ENCODE measurements at places on chromosomes 6 and 20.

DNA sequence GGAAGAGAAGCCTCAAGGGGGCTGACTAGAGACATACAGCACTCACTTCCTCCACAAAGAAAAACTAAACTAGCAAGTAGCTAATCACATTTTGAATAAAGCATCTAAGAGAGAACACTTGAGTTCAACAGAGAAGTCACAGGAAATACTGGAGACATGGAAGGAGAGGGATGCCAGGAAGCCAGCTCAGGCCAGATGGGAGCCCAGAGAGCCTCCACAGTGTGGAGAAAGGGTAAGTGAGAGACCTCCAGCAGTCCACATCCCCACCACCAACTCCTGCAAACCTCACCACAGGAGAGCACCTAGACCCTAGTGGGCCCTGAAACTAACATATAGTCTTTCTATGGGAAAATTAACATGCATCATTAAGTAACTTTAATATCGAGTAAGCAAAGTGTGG is 79.2 kb downstream of the EPM2A start:
- DNase-seq, result no peak

DNA sequence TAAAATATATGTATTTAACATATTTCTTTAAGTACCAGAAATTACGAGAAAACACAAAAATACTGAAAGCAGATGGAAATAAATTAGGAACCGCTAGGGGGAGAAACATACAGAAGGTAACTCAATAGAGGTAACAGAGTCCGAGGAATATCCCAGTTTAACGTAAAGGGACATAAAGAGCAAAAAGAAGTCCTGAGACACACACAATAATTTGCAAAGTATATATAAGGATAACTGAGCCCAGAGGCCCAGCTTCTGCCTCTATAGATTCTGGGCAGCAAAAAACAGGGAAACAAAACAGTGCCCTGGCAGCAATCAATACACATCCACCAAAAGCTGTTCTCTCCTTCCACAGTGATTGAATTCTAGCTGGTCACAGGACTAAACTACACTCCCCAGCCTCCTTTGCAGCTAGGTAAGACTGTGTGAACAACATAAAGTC is 15.1 kb downstream of the TBC1D32 start:
- no peak for DNase-seq

DNA sequence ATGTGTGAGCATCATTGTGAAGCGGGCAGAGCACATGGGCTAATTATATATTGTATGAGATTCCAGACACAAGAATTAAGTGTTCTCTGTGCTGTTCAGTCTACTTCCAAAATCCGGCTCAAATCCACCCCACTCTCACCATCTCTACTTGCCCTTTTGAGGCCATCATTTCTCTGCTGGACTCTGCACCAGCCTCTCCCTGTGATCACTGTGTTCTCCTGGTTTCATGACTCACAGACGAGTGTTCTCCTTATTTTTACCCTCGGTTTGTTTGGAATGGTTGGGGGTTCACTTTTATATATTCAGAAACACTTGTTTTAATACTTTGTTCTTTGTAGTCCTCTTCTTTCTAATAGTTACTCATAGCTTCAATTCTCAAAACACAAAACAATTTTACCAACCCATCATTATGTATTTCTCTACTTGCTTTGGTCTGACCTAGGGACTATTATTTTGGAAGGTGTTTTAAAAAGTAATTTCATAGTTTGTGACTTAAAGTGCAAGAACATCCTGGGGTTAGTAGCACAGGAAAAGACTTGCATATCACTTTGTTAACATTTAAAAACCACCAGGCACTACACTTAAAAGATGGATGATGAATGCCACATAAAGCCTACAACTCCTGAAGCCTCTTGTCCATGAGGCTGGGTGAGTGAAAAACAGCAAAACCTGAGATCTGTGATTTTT is 82.7 kb downstream of the UST start:
- no peak for DNase-seq

DNA sequence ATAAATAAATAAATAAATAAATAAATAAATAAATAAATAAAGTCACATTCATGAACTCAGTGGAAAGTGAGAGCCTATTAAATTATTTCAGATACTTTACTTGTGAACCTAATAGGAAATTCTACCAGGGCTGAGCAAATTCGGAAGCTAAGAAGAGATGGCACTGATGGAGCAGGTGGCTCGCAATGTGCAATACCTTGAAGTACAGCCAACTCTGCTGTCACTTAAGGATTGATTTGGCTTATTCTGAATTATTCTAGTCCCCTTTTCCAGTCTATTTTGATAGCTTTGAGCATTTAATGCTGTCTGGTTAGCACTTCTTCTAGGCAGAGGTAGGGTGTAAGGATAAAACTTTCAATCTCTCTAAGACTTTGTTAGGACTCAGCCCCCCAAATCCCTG is 395.8 kb upstream of the PLCB4 start:
- DNase-seq, result no peak

GRCh38 chr20:53020834-53021233 is 48.7 kb downstream of the TSHZ2 start:
- DNase-seq, result no peak

- DNase-seq, result no peak
Measured at GRCh38 chr20:57540890-57541580, 16.1 kb upstream of the CTCFL start.

DNA sequence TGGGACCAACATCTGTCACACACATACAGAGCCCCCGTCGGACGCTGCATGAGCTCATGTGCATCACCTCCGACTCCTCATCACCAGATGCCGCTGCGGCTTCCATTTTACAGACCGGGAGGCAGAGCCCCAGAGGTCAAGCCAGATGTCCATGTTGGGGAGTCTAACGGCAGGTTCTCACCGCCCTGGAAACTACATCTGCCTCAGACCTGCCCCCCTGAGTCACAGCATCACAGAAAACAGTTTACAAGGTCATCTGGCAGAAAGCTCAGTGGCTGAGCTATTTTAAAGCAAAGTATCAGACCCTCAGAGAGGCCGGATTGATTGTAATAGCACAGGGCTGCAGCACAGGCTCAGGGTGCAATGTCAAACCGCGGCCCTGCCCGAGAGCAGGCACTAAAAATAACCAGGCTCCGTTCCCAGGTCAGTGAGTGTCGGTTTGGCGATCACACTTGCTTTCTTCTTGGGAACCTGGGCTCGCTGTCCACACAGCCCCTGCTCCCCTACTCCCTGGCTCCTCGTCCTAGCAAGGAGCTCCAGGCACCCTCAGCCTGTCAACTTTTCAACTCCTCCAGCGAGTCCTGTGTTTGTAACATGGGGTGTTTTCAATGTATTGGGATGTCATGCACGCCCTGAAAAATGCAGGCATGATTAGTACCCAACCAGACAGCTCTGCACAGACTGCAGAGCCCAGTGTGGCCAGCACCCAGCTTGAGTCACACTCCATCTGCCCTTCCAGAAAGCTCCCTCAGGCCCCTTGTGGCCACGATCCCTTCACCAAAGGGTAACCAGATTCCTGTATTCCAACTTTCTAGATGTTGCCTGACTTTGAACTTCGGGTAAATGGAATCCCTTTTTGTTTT is 264.5 kb downstream of the CDH4 start:
- DNase-seq, result no peak

- DNase-seq, result no peak
Measured at GRCh38 chr6:56657354-56657753, 14.7 kb upstream of the DST start.

DNA sequence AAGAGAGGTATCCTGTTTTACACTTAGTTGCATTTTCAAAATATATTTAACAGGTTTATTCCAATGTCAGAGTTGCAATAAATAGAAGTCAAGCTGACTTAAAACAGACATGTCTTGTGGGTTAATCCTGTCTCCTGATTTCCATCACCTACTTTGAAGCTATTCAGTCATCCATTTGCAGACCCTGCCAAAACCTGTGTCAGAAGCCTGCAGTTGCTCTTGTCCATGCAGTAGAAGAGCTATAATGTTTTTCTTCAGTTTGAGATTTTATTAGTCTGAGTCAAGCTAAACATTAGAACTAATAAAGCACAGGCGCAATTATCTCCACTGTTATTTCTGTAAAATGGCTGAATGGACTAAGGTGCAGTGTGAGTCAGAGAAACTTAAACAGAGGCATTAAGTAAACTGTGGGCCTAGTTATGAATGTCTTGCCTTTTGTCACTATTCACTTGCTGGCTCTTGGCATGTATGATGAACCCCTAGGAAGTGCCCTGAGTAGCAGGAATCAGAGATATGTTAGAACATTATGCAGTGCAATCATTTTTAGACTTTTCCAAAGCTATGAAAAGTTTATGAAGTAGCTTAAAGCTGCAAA is 11.0 kb upstream of the HDGFL1 start:
- DNase-seq, result no peak

GRCh38 chr6:164085091-164086075 is 670.9 kb downstream of the QKI start:
- no peak for DNase-seq

- DNase-seq, result no peak
Measured at GRCh38 chr6:15109338-15110090, 136.4 kb upstream of the JARID2 start.

DNA sequence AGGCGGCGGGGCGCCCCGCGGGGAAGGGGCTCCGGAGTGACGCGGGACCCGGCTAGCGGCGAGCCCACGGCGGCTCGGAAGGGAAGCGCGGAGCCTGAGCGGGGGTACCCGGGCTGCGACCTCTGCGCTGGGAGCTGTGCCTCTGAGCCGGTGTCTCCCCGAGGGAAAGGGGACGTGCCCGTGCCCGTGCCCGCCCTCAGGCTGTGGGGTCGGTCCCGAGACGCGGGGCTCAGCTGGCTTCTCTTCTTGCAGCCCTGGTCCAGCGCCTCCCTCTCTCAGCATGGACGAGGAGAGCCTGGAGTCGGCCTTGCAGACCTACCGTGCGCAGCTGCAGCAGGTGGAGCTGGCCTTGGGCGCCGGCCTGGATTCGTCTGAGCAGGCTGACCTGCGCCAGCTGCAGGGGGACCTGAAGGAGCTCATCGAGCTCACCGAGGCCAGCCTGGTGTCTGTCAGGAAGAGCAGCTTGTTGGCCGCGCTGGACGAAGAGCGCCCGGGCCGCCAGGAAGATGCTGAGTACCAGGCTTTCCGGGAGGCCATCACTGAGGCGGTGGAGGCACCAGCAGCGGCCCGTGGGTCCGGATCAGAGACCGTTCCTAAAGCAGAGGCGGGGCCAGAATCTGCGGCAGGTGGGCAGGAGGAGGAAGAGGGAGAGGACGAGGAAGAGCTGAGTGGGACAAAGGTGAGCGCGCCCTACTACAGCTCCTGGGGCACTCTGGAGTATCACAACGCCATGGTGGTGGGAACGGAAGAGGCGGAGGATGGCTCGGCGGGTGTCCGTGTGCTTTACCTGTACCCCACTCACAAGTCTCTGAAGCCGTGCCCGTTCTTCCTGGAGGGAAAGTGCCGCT is 686 bp downstream of the ZGPAT start:
- DNase-seq, result no peak

DNA sequence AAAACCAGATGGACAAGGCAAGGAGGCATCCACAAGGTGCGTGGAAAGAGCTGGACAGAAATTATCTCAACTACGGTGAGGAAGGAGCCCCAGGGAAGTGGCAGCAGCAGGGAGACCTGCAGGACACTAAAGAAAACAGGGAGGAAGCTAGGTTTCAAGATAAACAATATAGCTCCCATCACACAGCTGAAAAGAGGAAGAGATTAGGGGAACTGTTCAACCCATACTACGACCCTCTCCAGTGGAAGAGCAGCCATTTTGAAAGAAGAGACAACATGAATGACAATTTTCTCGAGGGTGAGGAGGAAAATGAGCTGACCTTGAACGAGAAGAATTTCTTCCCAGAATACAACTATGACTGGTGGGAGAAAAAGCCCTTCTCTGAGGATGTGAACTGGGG is 26.8 kb downstream of the TRMT6 start:
- DNase-seq, result no peak

DNA sequence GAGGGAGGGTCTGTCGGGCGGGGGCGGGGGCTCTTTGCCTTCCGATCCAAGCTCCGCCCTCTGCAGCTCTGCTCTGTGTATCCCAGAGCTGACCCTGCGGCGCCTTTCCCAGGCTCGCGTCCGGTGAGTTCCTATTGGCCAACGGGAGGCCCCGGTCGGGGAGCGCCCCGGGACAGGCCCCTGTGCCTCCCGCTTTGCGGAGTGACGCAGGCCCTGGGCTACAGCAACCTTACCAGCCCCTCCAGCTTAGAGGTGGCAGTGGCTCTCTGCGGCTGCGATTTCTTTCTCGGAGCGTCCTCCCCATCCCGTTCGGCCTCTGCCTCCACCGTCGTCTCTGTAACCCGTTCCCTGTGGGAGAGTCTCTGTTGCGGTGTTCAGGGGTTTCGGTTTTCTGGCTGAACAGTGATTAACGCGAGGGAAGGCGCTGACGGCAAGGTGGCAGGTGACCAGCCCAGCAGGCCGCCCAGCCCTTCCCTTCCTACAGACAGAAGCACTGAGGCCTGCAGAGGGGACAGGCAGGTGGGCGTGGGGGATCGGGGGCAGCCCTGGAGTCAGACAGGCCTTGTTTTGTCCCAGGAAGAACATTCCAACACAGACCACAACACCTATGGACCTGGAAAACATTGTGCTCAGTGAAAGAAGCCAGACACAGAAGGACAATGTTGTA is 18.1 kb upstream of the CEBPB start:
- no peak for DNase-seq

DNA sequence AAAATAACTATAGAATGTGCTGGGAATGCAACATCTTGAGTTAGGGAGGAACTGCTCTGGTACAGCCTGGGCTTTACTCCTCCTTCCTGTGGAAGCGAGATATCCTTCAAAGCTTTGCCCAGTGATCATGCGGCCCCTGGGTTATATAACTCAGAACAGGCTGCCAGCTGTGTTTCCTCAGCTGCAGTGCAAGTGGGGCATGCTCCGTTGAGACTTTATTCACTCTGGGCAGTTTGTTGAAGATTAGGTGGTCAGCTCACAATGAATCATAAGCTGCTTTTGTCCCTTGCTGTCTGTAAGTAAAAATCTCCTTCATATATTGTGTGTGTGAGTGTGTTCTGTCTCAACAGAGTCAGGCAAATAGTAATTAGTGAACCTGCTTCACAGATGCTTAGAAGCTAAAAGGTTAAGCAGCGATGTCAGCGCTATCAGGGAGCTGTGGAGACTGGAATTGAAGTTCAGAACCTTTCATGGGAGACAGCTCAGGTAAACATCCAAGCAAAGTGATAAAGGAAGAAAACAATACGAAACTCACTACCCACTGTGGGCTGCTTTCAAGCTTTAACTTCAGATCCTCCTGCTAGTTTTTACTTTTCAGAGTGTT is 688.4 kb downstream of the HTR1B start:
- DNase-seq, result no peak

GRCh38 chr6:98532004-98532403 is 302.4 kb upstream of the POU3F2 start:
- DNase-seq, result no peak

DNA sequence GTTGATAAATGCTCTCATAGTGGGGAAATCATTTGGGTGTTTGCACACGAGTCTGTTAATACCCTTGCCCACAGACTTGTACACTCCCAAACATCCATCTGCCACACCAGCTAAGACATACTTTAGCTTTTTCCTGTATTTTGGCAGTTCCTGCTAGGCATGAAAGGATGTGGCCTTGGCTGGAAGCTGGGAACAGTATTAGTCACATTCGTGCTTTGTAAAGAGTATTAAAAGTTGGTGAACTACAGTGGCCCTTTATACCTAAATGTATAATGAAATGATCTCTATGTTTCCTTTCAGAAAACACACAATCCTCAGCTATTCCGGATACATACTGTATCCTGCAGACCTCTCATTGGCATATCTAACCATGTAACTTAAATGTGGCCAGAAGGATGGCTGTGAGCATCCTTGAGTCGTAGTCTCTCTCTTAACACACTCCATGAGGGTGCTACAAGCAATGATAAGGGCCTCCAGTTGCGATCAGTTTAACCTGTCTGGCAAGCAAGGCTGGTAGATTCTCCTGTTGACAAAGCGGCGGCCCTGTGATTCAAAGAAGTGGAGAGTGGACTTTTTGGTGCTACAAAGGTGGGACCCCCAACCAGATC is 1.5 kb downstream of the LEMD2 start:
- no peak for DNase-seq

GRCh38 chr6:132465530-132466485 is 47.1 kb downstream of the STX7 start:
- no peak for DNase-seq

Measured in activated CD4-positive, alpha-beta T cell treated with anti-CD3 and anti-CD28 coated beads, Interleukin-2, amount 10 ng/mL, durations not matched to agents 7 days and 5 days (primary cell).